ENCODE measurements at places on chromosomes 1 and 21. TPM values are rescaled to one million over a fixed set of nuclear protein-coding genes. Genes with fewer than 3 reads are reported as not detected.

The IFI44 gene
- 35.8 TPM for total RNA-seq

The PTGFR gene
- total RNA-seq, result 81.9 TPM

The C8A gene
- not detected for total RNA-seq

The EVI5 gene
- 51.8 TPM for total RNA-seq

The ADAMTS5 gene
- 39.1 TPM for total RNA-seq

The AK5 gene
- total RNA-seq, result 38.3 TPM

The TRAF3IP3 gene
- total RNA-seq, result not detected

The COP1 gene
- total RNA-seq, result 73.1 TPM

The DOCK7 gene
- total RNA-seq, result 91.3 TPM

The JMJD4 gene
- total RNA-seq, result 30.4 TPM

The KIF17 gene
- total RNA-seq, result 0.36 TPM

The SON gene
- total RNA-seq, result 137 TPM

The LCE1D gene
- total RNA-seq, result not detected

The TMEM240 gene
- total RNA-seq, result 2.7 TPM

The BSND gene
- total RNA-seq, result not detected

The SPATA1 gene
- total RNA-seq, result 1.8 TPM

The GPATCH3 gene
- 10.3 TPM for total RNA-seq

The OR2W3 gene
- total RNA-seq, result 1.1 TPM

The SPATA45 gene
- not detected for total RNA-seq

The GNG12 gene
- 204 TPM for total RNA-seq

The CRABP2 gene
- 9.1 TPM for total RNA-seq

The TFF2 gene
- total RNA-seq, result not detected

The IFNLR1 gene
- under 0.01 TPM for total RNA-seq

Measured in osteoblast (primary cell).